ENCODE measurements at places on chromosomes 11 and 22.

GRCh38 chr11:62538470-62539237 is 8.0 kb downstream of the AHNAK start:
- H3K4me1 ChIP-seq: peaks cover 86% of the 10 kb centered on the region
- H3K36me3 ChIP-seq: peaks cover 36% of the 10 kb centered on the region

DNA sequence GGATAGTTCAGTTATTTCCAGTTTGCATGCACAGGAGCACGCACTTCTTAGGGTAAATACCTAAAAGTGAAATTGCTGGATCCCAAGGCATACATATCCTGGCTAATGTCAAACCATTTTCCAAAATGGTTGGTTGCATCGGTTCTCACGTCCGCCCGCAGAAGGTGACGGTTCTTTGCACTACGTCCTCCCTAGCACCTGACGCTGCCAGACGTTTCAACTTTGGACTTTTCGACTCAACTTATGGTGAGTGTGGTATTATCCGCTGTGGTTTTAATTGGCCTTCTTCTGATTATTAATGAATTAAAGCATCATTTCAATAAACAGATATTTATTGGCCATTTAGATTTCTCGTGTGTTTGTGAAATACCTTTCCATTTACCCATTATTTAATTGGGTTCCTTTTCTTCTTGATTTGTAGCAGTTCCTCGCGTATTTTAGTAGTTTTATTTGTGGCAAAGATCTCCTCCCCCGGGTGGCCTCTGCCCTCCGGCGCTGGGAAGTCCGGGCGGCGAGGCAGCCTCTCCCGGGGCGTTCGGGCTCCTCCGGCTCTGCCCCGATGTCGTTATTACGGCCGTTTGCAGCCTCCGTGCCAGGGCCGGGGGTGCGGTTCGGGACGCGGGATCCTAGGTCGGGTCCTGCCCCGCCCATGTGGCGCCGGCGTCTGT is at the start of gene JHY:
Gene JHY (plus strand): TSS at position 571 of the 668 bp plus-strand sequence. CDS start 3,091 bp downstream, outside the sequence.
- H3K27ac ChIP-seq: peak within 1 kb of the TSS; percentile 87
- peaks cover 4% of the 10 kb centered on the region for H3K4me1 ChIP-seq
- H3K36me3 ChIP-seq: no peaks in the 10 kb centered on the region
- no peaks in the 10 kb centered on the region for H3K27me3 ChIP-seq

DNA sequence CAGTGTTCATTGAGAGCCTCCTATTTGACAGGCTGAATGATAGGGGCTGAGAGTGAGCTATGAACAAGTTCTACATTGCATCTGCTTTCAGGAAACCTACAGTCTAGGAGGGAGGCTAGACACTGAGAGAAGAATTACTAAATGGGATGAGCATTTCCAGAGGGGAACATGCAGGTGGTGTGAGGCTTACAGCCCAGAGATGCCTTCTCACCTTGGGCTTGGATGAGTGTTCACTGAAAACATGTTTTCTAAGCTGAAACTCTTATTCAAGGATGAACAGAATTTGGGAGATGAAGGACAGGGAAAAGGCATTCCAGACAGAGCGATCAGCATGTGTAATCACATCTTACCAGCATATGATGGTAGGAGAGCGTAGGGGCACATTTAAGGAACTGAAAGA is 177.5 kb upstream of the E2F8 start:
- no peak for DNase-seq
- H3K27me3 ChIP-seq: no peaks in the 10 kb centered on the region
- no peaks in the 10 kb centered on the region for H3K4me1 ChIP-seq
- H3K4me3 ChIP-seq: no peak overlapping the region

GRCh38 chr11:40867991-40868632 is 591.3 kb downstream of the LRRC4C start:
- DNase-seq: no peak
- no peak overlapping the region for H3K27ac ChIP-seq
- H3K4me3 ChIP-seq: no peak overlapping the region
- H3K36me3 ChIP-seq: no peaks in the 10 kb centered on the region

DNA sequence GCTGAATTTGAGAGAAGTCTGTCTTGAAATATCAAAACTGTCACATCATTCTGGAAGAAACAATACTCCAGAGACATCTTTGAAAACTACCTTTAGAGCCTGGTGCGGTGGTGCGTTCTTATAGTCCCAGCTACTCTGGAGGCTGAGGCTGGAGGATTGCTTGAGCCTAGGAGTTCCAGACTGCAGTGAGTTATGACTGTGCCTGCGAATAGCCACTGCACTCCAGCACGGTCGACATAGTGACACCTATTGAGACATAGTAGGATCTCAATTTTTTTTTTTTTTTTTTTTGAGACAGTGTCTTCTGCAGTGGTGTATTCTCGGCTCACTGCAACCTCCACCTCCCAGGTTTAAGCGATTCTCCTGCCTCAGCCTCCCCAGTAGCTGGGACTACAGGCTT is 11.5 kb upstream of the AIFM3 start:
- DNase-seq: no peak
- no peaks in the 10 kb centered on the region for H3K27me3 ChIP-seq
- no peak overlapping the region for H3K4me3 ChIP-seq
- H3K4me1 ChIP-seq: peaks cover 52% of the 10 kb centered on the region
- H3K27ac ChIP-seq: no peak overlapping the region

DNA sequence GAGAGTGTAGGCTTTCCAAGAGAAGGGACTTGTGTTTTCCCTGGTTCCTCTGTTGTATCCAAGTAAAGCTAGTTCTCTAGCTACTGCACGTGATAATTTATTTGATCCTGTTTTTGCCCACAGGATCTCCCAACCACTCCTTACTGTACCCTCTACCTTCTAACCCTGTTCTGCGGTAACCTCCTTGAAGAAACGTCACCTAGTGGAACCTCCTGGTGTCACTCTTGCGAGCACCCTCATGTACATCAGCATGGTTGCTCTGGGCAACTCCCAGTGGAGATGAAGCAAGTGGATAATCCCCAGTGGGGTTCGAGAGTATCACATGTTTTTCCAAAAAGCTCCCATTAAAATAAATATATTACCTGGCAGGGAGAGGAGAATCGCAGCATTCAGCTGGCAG is 108.9 kb upstream of the CLMP start:
- H3K36me3 ChIP-seq: no peaks in the 10 kb centered on the region
- H3K4me3 ChIP-seq: no peak overlapping the region
- no peak overlapping the region for H3K27ac ChIP-seq
- H3K27me3 ChIP-seq: peaks cover 4% of the 10 kb centered on the region
- DNase-seq: no peak
- peaks cover 20% of the 10 kb centered on the region for H3K4me1 ChIP-seq

DNA sequence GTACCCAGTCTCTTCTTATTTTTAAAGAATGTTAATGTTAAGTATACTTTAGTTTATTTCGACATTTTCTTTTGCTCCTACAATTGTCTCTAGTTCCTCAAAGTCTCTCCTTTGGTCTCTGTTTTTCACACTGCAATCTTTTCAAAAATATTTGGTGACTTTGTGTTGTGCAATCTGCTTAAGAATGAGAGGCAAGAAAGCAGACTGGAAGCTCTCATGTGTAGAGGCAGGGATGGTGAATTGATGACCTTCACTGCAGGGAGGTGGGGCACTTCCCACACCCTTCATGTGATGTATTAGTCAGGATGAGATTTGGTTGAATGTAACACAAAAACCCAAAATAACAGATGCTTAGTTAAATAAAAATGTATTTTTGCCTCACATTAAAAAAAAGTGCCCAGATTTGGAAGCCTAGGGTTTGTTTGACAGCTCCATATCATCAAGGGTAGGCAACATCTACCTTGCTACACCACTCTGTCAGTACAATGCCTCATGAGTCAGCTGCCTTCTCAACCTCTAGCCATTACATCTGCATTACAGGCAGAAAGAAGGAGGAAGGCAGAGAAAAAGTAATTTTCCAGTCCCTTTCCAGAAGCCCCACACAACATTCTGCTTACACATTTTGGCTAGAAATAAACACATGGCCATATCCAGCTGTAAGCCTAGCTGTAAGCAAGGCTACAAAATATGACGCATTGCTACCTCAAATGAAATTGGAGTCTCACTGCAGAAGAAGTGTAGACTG is 3.8 kb upstream of the MMP27 start:
- DNase-seq: no peak
- H3K27me3 ChIP-seq: no peaks in the 10 kb centered on the region
- H3K4me1 ChIP-seq: peaks cover 5% of the 10 kb centered on the region
- H3K4me3 ChIP-seq: no peak overlapping the region
- H3K36me3 ChIP-seq: no peaks in the 10 kb centered on the region
- no peak overlapping the region for H3K27ac ChIP-seq

- H3K4me1 ChIP-seq: peaks cover 66% of the 10 kb centered on the region
- H3K4me3 ChIP-seq: no peak overlapping the region
- no peak for DNase-seq
- no peaks in the 10 kb centered on the region for H3K36me3 ChIP-seq
- no peaks in the 10 kb centered on the region for H3K27me3 ChIP-seq
- no peak overlapping the region for H3K27ac ChIP-seq
Observed at GRCh38 chr22:28909375-28909774, 26.0 kb downstream of the ZNRF3 start.

- H3K36me3 ChIP-seq: no peaks in the 10 kb centered on the region
- peak overlapping the region; percentile 3 for H3K27ac ChIP-seq
- H3K4me3 ChIP-seq: no peak overlapping the region
- peaks cover 25% of the 10 kb centered on the region for H3K4me1 ChIP-seq
- H3K27me3 ChIP-seq: no peaks in the 10 kb centered on the region
- no peak for DNase-seq
Observed at GRCh38 chr11:122159861-122160260, 43.8 kb upstream of the BLID start.

GRCh38 chr11:88193278-88193677 is 18.0 kb upstream of the RAB38 start:
- H3K4me3 ChIP-seq: no peak overlapping the region
- H3K4me1 ChIP-seq: no peaks in the 10 kb centered on the region
- H3K36me3 ChIP-seq: no peaks in the 10 kb centered on the region
- no peaks in the 10 kb centered on the region for H3K27me3 ChIP-seq
- no peak overlapping the region for H3K27ac ChIP-seq
- DNase-seq: no peak

DNA sequence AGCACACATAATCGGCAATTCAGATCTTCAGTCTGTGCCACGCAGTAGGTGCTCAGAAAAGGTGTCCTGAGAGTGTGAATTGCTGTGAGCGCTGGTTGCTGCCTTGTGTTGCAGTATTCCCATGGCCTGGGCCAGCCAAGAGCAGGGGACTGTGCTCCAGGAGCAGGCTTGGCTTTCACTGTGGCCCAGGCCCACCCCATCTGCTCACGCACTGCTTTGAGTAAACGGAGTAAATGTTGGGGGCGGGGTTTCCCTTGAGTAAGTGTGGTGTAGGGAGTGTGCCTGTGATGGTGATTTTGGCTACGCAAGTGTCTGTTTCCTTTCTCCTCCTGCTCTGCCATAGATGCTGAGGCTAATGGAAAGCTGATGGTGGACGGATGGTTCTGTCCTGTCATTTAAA is 2.3 kb downstream of the CTTN start:
- no peaks in the 10 kb centered on the region for H3K27me3 ChIP-seq
- peaks cover 43% of the 10 kb centered on the region for H3K4me1 ChIP-seq
- H3K36me3 ChIP-seq: peaks cover 3% of the 10 kb centered on the region
